Fibroblast of skin of scalp (primary cell): ENCODE measurements at places on chromosomes 1 and 21.

- DNase-seq = peak; percentile 45
Measured at GRCh38 chr1:53585129-53585528, 125.9 kb downstream of the DMRTB1 start.

GRCh38 chr1:65762081-65762862 lies 30.4 kb upstream of the PDE4B start:
- DNase-seq = peak; percentile 15

GRCh38 chr1:228311091-228311490 lies 95.5 kb downstream of the TRIM11 start:
- no peak for DNase-seq

GRCh38 chr1:214494706-214495105 lies 56.7 kb downstream of the PTPN14 start:
- no peak for DNase-seq

DNA sequence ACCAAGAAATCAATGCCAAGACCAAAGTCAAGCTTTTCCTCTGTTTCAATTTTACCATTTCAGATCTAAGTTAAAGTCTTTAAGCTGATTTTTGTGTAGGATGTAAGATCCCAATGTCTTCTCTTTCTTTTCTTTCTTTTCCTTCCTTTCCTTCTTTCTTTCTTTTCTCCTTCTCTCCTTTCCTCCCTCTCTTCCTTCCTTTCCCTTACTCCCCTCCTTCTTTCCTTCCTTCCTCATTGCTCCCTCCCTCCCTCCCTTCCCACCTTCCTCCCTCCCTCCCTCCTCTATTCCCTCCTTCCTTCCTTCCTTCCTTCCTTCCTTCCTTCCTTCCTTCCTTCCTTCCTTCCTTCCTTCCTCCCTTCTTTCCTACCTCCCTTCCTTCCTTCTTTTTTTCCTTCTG lies 197.5 kb downstream of the KCNT2 start:
- no peak for DNase-seq

DNA sequence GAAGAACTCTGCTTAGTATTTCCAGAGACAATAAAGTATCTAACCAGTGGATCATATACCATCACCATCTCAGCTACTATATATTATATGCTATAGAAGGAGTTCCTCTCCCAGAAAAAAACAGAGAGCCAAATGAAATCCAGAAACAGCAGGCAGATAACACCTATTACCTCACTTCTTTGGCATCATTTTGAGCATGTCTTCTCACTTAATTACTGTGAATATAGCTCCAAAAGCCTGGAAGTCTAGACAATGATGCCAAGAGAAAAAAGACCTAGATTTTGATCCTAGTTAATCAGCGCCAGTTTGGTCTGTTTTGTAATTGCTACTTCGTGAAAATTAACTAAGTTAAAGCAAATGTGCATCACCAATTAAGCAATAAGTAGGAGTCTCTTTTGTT lies 131.3 kb downstream of the EIF4G3 start:
- DNase-seq = peak; percentile 21

DNA sequence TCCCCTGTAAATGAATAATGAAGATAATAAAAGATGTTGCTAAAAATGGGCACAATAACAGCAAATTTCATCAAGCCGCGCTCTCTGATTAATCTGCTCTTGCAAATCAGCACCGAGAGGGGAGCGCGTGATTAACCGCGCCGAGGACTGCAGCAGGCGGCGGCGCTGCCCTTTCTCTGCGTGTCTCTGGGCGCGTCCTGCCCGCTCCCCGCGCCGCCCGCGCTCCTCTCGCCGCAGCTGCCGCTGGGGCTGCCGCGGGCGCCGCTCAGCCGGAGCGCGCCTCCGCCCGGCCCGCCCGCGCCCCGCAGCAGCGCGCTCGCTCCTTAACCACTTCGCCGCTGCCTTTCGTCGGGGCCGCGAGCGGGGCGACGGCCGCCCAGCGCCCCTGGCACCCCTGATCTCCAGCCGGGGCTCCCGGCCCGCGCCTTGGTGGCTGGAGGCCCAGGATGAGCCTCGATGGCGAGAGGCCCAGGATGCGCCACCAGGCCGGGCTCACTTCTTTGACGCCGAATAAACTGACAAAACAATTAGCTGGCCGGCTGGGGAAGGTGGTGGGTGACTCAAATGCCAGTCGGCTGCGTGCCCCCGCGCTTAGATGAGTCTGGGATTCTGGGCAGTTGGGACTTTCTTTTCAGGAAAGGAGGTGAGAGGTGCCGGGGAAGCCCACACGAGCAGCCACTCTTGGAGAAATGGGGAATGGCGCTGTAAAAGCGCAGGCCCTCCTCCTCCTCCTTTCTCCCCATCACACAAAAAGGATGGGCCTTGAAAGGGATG lies 221.4 kb upstream of the PKN2 start:
- DNase-seq = peak; percentile 41

DNA sequence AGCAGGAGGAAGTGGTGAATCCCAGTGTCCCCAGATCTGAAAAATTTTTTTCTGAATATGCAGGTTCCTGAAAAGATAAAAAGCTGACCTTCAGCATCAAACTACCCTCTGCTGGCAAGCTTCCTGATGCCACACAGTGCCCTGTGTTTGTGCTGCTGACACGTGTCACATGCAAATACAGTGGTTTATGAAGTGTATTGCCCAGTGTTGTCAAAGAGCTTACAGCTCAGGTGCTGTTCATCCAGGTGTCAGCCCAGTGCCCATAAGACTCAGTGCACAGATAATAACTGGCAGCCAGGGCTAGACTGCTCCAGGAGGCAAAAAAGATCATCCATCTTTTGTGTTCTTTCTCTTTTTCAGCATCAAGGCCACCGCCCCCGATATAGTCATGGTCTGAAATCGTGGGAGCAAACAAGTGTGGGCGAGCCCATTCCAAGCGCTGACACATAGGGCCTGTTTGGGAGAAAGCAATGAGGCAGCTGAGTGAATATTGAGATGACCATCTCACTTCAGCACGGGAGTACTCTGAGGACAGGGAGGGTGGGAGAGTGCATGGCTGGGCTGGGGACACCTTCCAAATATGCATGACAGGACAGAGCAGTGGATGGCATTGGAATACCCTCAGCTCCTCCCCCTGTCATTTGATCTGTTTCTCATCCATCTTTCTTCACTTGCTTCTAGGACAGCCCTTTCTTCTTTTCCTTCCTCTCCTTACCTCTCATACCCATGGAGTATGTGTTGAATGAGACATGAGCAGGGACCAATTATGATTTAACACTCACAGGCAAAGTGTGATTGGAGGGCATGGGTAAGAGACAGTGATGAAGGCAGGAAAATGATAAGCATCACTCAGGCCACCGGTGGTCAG lies 6.4 kb upstream of the KCNK1 start:
- DNase-seq = no peak

DNA sequence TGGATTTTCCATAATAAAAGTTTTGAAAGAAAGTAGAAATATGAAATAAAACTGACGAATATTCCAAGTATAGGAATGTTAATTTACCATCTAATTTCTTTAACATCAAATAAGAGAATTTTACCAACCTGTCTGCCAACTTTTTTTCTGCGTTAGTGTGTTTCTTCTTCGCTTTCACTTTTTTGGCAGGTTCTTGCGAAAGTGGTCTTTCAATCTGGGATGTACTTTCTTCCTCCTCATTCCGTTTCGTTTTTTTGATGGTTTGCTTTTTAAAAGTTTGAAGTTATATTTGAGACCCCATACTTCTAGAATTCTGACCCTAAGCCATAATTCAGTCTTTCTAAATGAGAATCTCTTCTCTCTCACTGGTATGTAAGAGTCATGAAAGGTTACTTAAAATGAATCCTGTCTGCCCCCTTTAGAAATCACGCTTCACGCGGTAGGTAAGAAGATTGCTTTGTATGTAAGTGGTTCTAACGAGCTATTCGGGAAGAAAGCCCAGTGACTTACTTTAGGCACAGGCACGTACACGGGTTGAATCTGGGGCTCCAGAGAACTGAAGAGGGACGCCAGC lies 580 bp downstream of the RBM34 start:
- peak; percentile 58 for DNase-seq

DNA sequence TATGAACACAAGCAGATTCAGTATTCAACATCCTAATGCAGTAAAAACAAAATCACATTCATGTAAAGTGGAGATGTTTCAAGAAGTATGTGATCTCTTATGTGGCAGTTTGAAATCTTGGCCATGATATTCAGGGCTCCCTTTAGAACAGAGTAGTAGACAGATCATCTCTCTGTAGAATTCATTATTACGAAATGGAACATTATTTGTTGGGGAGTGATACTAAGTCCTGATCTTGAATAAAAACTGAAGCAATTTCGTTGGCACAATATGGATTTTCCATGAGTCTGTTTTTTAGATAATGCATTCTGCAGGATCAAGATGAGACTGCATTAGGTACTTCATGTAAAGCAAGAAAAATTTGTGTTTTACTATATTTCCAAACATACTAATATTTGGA lies 264.4 kb upstream of the NRIP1 start:
- no peak for DNase-seq

GRCh38 chr1:224513787-224514209 lies 79.2 kb upstream of the WDR26 start:
- DNase-seq = peak; percentile 80

DNA sequence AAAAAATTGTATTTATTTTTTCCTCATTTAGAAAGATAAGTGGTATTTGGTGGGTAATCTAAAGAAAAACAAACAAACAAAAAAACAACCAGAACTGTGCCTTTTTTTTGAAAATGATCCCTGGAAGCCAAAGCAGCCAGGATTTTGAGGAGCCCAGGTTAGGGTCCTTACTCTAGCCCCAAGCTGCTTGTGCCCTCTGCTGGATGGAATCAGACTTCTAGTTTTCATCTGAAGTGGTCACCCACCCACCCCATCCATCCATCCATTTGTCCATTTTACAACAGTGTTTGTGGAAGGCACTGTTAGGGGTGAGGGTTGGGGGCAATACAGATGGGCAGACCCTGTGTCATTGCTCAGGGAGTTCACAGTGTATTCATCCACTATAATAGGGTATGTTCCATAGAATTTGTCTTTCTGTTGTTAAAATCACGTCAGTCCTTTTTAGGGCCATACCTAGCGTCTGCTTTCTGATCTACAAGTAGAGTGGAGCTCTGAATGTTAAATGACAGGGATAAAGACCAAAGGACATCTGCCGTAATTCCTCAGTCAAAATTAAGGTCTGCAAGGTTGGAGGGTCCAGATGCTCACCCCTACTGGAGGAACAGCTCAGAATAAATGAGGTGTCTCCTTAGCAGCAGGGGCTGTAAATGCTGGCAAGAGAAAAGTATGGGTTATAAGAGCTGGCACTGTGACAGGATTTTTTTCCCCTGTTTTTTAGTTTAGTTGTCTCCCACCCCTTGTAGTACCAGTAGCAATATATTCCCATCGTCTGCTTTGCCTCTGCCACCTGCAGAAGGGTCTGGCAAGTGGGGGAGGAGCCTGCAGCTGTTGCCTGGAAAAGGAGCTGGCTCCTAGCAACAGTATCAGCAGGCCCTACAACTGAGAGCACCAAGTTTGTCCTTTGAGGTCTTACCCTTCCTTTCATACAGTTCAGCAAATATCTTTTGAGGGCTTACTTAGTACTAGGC lies 3.2 kb downstream of the LRRC42 start:
- DNase-seq = peak; percentile 51

- peak; percentile 37 for DNase-seq
Measured at GRCh38 chr1:173507205-173507846, 30.2 kb downstream of the PRDX6 start.

- no peak for DNase-seq
Measured at GRCh38 chr21:38741950-38742256, 63.8 kb upstream of the ETS2 start.

DNA sequence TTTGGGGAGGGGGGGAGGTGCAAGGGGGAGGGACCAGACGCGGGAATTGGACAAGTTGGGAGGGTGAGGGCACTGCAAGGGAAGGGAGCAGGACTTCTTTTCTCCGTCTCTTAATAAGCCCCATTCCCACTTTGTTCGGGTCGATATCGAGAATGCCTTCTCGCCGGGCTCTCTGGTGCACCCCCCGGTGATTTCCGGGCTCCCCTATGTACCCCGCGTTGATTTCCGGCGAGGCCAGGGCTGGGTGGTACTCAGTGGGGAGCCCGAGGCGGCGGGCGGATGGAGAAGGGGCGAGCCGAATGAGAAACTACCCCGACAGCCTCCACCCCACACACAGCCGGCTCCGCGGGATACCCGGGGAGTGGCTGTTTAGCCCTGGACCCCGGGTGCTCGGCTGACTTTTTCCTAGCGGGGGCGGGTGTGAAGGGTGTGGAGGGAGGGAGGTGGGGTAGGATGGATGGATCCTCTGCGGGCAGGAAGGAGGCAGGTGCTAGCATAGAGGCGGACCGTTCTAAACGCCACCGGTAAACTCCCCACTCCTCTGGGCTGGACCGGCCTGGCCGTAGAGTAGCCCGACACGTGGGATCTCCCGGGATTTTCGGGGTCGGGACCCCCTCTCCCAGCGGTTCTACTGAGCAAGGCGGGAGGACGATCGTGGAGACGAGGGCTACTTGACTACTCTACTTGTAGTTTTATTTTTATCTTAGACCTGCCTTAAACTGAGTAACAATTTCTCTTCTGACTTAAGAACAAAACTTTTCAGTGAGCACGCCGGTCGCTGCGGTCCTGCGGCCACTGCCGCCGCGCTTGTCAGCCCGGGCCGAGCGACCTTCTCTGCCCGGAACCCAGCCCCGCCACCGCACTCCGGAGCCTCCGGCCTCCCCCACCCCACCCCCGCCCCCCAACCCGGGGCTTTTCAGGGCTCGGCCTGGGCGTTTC lies 1.0 kb downstream of the RNF220 start:
- DNase-seq = no peak

GRCh38 chr1:90671251-90671650 lies 45.9 kb downstream of the BARHL2 start:
- DNase-seq = no peak

DNA sequence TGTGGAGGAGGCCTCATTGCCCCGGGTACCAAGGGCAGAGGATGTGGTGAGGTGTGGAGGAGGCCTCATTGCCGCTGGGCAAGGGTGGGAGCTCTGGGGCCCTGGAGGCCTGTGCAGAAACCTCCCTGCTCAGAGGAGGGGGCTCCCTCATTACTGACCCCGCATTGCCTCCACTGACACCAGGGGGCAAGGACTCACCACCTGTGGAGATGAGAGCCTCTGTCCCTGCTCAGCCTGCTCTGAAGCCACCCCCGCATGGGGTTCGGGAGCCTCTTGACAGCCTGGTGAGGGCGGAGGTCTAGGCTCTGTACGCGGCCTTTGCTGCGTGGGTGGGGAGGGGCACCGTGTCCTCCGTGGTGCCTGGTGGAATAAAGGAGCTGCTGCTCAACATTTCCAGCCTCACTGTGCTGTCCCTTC lies 95.0 kb upstream of the COL6A1 start:
- no peak for DNase-seq
